ENCODE measurements at places on chromosomes 16 and 17. TPM values are rescaled to one million over a fixed set of nuclear protein-coding genes. Genes with fewer than 3 reads are reported as not detected.

- no peak for DNase-seq
These were observed 94.7 kb downstream of the SALL1 start for GRCh38 chr16:51056331-51056730.

DNA sequence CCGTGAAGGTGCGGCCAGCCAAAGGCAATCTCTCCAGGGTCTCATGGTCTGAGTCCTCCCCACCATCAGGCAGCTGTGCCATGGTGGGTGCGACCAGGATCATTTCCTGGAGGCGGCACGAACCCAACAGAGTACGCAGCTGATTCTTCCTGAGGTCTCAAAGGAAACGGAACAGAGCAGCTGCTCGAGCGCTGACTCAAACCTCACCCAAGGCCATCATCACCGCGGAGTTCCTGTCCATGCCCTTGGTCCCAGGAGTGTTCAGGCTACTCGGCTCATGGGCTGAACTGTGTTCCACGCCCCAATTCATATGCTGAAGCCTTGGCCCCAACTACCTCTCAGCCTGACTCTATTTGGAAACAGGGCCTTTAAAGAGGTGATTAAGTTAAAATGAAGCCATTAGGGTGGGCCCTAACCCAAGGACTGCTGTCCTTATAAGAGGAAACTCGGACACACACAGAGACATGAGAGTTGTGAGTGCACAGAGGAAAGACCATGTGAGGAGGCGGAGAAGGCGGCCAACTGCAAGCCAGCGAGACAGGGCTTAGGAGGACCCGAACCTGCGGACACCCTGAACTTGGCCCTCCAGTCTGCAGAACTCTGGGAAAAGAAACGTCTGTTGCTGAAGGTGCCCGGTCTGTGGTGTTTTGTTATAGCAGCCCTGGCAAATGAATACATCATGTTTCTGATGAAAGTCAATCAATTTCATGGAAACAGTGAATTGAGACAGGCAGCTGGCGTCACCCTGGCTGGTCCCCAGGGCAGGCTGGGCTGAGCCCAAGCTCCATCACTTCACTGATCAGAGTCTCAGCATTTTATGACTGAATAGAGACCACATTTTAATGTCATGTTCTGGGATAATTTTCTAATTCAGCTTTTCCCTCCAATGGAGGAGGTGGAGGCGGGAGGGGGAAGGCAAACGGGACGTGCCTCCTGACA, 13.7 kb downstream of the MXRA7 start:
- no peak for DNase-seq

GRCh38 chr17:7328840-7329373, at the start of gene NEURL4:
NEURL4 (minus strand) TSS chr17:7329335; CDS start chr17:7329312, 23 bp downstream.
- DNase-seq: no peak

DNA sequence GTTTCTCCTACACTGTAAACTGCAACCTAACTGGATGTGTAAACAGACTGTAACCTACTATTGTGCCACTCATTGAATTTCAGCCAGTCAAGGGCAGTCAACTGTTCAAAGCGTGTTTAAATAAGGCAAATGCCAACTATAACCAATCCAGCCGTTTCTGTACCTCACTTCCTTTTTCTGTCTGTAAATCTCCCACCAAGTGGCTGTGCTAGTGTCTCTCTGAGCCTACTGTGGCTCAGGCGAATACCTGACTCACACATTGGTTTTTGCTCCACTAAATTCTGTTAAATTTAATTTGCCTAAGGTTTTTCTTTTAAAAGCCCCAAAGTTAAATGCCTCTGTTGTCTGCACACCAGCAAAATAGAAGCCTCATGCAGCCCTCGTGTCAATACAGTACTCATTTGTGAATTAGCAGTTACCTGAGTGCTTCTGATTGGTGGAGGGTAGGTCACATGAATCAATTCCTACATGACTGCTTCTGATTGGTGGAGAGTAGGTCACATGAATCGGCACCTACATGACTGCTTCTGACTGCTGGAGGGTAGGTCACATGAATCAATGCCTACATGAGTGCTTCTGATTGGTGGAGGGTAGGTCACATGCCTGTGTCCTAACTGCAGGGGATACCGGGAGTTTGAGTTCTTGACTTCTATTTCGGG, 31.1 kb upstream of the CCR7 start:
- DNase-seq: no peak

KRT39 gene
- not detected for polyA plus RNA-seq

BCO1 gene
- polyA plus RNA-seq: 1.5 TPM

ARHGAP44 gene
- polyA plus RNA-seq: 7.2 TPM
